Eye (tissue), 1 donor: ENCODE measurements at places on chromosomes 11 and 22.
A peak's percentile ranks its signal among the peaks of the same experiment; 100 is the strongest.

DNA sequence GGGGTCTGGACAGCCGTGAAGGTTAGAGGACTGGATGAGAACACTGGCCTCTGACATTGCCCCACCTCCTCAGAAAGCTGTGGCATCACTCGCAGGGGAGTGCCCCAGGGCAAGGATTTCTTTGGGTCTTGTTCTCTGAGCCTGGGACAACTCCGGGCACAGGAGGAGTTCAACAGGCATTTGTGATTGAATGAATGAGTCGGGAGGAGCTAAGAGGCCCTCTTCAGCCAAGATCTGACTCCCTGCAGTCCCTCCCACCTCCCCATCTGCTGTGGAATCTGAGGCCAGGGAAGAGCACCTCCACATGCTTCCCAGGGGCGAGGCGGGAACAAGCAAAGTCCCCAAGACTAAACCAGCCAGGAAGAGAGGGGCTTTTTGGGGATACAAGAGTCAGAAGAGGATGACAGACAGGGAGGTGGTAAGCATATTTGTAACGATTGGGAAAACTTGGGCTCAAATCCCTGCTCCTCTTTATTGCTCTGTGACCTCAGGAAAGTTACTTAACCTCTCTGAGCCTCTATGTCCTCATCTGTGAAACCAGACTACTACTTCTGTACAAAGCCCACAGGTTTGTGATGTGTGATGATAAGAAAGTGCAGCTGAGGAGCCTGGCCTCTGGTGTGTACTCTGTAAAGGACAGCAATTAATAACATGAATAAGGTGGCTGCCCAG is 6.4 kb downstream of the TP53I11 start:
- DNase-seq: no peak

DNA sequence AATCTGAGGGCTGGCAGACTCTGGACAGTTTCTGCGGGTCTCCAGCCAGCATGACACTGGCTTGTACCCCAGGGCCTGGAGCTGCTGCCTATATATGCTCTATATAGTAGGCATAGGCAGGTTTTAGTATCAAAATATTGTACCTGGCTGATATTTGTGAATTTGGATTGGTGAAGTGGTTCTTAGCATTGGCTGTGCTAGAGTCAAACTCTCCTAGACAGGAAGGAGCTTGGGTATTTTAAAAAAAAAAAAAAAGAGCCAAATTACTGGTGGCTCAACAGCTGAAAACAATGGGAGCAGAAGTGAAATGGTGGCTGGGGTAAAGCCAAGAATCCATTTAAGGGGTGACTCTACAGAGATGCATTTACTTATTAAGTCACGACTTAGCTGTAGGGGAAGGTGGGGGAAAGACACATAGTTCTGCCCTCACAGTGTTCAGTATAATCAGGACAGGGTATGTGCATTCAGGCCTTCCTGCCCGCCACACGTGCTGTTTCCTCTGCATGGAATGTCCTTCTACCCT is 11.0 kb upstream of the MTFP1 start:
- no peak for DNase-seq

GRCh38 chr11:2669634-2670469 is 29.9 kb downstream of the KCNQ1OT1 start:
- DNase-seq: peak; percentile 55

- DNase-seq: no peak
Measured at GRCh38 chr11:95365348-95365747, 134.3 kb upstream of the SESN3 start.

DNA sequence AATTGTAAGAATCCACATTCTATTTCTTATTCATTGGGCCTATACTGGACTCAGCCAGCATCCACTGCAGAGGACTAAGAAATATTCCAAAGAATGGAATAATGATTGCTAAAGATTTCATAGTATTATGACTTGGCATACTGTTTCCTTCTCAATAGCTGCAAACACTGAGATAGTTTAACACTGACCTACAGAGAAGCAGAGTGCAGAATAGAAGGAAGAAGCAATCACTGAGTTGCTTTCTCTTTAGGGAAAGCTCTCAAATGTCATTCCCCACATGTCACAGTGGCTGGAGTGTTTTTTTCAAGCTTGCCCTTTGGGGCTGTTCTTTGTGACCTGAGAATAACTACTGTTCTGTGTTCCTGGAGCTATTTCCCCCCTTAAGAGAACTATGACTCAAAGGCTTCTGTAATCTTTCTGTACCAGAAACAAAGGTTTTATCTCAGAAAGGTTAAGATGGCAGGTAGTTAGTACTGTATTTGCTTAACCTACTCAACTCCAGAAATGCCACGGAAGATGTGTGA is 243.6 kb upstream of the LUZP2 start:
- no peak for DNase-seq

DNA sequence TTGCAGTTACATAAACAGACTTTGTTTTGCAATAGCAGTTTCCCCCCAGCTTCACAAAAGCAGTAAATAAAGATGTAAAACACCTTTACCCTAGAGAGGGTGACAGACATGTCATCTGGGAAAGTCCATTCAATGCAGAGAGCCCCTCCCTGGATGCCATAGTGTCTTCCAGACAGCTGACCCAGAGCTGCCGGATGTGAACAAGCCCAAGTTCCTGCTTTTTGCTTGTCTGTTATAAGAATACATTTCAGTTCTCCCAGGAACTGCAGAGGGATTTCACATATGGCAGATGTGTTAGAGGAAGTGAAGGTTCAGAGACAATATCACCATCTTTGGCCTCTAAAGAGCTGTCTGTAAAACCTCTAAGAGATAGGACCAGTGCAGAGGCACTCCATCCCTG is 48.9 kb downstream of the RELT start:
- no peak for DNase-seq

DNA sequence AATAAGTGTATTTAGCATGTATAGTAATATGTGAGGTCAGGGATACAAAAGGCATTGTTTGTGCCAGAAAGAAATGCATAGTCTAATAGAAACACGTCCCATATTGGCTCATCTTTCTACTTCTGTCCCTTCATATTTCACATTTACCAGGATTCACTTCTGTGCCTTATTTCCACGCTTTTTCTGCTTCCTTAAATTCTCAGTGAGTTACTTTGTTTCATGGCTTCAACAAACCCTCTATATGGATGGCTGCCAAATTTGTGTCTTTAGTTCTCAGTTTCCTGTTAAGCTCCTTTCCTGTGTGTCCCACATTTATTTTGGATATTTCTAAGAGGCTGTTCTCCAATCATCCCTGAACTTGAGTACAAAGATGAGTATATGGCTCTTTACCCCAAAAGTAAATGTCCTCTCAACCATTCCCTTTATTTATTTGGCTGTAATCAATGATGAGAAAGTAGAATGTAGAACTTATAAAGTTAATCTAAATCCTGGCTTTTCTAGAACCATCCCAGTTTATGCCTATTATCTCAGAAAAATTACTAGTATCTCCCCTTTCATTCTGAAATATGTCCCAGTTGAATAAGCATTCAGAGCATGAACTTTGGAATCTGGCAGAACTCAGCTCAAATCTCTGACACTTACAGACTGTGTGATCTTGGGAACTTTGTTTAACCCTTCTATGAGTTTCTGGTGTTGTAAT is 23.5 kb downstream of the OR8B12 start:
- no peak for DNase-seq

- no peak for DNase-seq
Measured at GRCh38 chr22:33789690-33790253, 130.5 kb downstream of the LARGE1 start.

- peak; percentile 69 for DNase-seq
Measured at GRCh38 chr22:45503050-45503815, 550 bp downstream of the FBLN1 start.

DNA sequence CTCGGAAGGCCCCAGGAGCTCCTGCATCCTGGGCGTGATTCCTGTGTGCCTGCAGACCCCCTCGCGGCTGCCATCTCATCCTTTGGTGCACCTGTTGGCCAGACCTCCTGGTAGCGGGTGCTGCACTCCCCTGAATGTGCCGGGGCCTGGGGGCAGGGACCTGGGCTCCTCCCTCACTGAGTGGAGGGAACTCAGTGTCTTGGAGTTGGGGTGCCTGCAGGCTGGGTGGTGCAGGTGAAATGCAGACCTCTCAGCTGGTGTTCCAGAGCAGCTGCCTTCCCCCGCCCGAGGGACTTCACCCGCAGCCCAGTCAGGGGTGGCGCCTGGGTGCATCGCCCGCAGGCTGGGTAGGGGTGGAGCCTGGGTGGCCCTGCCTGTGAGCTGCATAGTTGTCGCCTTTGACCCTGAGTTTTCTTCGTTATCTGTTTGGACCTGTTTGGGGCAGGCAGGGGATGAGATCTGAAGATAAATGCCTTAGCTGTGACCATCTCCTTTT is 31.4 kb downstream of the LRP5 start:
- no peak for DNase-seq

DNA sequence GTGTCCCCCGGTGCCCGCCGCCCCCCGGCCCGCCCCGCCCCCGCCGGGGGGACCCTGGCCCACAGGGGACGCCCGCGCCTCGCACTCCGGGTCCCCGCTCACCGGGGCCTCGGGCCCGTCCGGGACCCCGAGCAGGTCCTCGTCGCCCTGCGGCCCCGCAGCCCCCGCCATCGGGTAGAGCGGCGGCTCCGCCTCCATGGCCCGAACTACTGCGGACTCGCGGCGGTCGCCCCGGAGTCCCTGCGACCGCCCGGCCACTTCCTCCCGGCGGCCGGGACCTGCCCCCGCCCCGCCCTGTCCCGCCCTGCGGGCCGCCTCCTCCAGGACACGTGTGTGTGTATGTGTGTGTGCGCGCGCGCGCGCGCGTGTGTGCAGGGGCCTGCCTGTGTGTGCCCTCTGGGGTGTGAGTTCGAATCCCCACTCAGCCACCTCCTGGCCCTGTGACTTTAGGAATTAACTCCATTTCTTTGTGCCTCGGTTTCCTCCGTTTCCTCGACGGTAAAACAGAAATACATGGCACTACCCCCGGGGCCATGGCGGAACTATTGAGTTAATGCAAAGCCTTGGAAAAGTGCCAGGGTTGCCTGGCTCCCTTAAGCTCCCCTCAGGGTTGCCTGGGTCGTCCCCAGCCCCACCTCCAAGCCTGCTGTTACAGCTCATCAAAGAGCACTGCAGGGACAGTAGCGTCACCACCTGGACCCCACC is at the start of gene UNC93B1:
UNC93B1 (minus strand) TSS at position 252 of the 705 bp plus-strand sequence; CDS start at position 198, 54 bp downstream.
- DNase-seq: peak; percentile 63

GRCh38 chr22:44127356-44127755 is 53.4 kb upstream of the PARVG start:
- DNase-seq: no peak

- DNase-seq: no peak
Measured at GRCh38 chr11:26219183-26220117, 112.5 kb upstream of the ANO3 start.

DNA sequence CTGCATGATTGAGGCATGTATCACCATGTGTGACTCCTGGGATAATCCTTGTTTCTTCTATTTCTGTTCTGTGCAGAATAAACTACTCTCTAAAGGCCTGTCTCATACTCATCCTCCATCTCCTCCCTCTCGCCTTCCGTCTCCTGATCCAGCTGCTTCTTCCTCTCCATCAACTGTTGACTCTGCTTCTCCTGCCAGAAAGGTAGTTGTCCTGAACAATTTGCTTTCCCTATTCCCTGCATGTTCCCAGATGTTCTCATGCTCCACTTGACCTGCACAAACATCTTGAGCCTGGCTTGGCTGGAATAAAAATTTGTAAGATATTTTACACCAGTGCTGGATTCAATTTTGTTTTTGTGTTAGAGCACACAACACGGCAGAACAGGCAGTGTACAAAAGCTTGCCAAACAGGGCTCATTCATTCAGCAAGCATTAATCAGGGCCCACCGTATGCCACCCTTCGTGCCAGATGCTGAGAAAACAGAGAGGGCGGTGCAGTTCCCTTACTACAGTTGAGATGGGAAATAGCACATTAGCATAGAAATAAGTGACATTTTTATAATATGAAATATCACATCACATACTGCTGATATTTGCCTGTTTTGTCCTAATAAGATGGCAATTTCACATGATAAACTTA is 133.3 kb upstream of the PARVA start:
- no peak for DNase-seq

GRCh38 chr11:119460097-119460496 is 37.1 kb upstream of the THY1 start:
- DNase-seq: no peak

DNA sequence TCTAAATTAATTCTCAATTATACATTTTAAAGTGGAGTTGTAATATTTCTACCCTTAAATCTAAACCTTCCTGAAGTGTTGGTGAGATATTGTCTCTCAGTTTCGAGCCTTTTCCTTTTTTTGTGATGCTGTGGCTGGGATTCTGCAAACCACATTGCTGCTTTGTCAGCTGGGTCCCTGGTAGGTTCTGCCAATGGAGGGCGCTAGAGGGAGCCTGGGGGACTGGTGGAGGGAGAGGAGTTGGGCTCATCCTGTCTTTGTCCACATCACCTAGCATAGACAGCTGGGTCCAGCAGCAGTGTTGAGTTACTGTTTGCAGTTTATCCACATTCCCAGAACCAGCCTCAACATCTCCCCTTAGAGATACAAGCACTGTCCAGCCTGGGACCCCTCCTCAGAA is 41.0 kb downstream of the TRAF6 start:
- no peak for DNase-seq

- DNase-seq: no peak
Measured at GRCh38 chr11:68735646-68736045, 15.7 kb downstream of the TESMIN start.

GRCh38 chr11:72983560-72983959 is 158.6 kb downstream of the FCHSD2 start:
- no peak for DNase-seq

DNA sequence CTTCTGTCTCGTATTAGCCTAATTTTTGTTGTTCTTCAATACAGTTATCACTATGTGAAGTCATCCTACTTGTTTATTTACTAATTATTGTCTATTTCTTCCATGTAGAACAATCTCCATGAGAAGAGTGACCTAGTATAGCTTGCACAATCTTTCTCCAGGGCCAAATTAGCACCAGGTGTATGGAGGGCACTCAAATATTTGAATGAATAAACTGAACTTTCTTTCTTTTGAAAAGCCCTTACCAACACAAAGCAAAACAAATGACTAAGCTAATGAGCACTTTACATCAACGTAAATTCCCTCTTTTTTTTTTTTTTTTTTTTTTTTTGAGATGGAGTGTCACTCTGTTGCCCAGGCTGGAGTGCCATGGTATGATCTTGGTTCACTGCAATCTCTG is 34.2 kb downstream of the ABTB2 start:
- DNase-seq: no peak

GRCh38 chr11:6458352-6459098 is 15.2 kb downstream of the TRIM3 start:
- no peak for DNase-seq

DNA sequence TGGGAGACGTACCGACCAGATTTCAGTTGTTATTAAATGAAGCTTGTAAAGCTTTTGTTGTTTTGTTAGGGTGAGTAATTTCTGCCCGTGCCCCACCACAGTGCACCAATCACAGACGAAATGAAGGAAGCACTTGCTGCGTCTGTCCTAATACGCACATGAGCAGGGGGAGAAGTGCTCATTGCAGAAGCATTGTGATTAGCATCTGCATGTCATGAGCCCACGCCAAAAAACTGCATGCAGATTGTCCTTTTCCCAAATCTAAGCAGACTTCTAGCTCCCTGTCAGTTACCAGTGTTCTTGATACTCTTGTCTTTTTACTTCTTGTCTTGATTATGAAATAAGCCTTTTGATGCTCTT is 15.5 kb downstream of the RBX1 start:
- no peak for DNase-seq
